GM18507 (cell line): ENCODE measurements at places on chromosomes 5 and 9.
A peak's percentile ranks its signal among the peaks of the same experiment; 100 is the strongest.

DNA sequence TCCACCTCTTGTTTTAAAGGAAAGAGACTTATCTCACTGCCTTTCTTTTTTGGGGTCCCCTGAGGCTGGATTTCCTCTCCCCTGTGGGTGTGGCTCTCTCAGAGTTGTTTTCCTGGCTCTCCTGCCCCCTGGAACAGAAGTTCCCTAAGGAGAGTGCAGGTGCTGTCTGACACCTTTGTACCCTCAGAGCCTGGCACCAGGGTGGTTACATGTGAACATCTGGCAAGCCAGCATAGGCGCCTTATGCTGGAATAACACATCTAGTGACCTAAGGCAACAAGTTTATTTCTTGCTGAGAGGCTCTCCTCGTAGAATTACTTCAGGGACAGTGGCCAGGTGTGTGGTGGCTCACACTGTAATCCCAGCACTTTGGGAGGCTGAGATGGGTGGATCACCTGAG, 172.9 kb upstream of the PTCH1 start:
- no peak for DNase-seq

DNA sequence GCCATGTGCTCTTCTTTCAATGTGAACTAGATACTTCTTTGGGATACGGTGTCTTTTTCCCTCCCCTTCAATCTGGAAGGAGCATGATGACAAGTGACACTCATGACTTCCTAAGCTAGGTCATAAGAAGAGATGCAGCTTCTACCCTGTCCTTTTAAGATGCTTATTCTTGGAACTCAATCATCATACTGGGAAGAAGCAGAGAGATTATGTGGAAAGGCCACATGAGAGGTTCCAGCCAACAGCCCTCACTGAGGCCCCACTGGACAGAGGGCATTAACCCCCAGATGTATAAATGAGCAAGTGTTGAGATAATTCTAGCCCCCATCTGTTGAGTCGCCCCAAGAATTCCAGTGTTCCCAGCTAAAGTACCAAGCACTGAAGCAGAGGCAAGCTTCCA, 29.3 kb upstream of the HTR4 start:
- no peak for DNase-seq

DNA sequence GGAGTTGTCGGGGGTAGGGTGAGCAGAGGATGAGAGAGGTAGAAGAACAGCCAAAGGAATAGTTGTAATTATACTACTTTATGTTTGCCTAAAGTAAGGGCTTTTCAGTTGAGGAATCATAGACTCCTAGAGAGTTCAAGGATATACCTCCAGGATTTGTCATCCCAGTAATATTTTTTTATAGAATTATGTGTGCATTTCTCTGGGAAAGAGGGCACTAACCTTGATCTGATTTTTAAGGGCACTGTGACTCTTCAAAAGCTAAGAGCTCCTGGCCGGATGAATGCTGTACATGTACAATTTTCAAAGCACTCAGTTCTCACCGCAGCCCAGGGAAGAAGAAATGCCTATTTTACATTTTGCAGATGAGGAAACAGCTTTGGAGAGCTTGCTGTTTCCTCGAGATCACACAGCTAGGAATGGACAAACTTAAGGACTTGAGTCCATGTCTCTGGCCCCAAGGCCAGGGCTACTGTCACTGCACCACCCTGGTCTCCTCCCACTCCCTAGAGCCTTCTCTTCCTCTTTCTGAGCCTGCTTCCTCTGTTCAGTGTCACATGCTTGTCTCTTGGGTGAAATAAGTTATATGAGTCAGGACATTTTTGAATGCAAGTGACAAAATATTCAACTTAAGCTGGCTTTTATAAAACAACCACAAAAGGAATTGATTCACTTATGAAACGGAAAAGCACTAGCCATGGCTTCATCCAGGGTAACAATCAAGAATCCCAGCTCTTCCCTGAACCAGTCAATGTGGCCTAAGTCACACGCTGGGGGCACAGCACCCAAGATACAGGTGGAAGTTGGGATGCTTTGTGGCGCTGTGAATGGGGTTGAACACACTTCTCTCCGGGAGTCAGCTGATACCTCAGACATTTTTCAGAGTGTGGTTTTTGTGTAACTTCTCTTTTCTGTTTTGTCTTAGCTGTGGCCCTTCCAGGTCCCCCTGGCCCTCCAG, 45.7 kb upstream of the TGFBR1 start:
- DNase-seq = peak; percentile 33

DNA sequence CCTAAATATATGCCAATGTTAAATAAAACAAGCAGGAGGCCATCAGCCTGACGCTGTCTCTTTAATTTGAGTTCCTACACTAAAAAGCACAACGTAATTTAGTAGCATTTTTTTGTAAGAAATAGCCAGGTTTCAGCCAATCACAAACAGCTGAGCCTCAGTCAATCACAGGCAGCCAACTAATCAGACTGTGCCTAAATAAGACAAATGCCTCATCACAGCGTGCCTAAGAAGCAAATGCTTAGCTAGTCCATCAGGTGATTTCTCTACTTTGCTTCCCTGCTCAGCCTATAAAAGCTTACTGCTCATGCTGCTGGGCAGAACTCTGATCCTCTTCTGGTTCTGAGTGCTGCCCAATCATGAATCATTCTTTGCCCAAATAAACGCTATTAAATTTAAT, 38.3 kb upstream of the RORB start:
- no peak for DNase-seq

DNA sequence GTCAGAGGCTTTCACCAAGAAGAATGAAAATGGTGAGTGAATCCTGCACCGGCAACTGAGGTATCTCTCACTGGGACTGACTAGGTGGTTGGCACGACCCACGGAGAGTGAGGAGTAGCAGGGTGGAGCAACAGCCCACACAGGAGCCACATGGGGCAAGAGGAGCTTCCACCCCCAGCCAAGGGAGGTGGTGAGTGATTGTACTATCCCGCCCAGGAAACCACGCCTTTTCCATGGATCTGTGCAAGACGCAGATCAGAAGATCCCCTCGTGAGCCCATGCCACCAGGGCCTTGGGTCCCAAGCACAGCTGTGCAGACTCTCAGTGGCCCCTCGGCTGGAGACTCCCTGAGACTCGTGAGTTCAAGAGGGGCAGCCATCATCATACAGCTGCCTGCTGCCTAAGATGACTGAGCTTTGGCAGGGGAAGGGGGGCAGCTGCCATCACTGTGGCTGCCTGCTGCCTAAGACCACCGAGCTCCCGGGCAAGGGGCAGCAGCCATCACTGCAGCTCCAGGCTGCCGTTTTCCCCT, 229.5 kb downstream of the AP3B1 start:
- no peak for DNase-seq

- DNase-seq = no peak
These were observed 299.2 kb downstream of the ELAVL2 start for GRCh38 chr9:23526806-23527205.

DNA sequence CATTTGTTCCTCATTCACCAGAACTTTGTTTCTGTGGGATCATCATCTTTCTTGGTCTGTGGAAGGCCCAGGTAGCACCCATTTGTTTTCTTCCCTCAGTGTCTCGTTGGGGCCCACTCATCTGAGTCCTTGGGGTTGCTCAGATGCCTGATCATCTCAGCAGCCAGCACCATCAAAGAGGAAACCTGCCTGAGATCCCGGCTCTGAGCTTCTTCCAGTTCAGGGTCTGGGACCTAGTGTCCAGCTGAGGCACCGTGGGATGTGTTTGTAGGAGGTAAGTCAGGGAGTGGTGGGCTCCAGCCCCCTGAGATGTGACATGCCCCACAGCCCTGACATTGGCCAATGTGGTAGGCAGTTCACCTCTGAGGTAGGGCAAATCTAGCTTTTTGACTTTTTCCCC, 9.4 kb upstream of the CD180 start:
- no peak for DNase-seq

DNA sequence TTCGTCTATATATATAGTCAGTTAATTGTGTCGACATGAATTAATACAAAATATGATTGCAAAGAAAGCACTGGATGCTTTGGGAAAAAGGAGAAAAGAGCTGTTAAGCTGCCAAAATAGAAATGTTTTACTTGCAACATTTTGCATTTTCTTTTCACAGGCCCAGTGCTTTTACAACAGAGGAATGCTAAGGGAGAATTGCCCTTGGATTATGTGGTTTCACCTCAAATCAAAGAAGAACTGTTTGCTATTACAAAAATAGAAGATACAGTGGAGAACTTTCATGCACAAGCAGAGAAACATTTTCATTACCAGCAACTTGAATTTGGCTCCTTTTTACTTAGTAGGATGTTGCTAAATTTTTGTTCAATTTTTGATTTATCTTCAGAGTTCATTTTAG, 76.2 kb downstream of the SLF1 start:
- no peak for DNase-seq

- DNase-seq = no peak
These were observed 46.3 kb downstream of the AOPEP start for GRCh38 chr9:94772639-94773303.

GRCh38 chr5:61301341-61302199, 30.5 kb upstream of the ZSWIM6 start:
- DNase-seq = no peak
